Pancreas (tissue), 10 donors: ENCODE measurements at places on chromosomes 1 and 21.

DNA sequence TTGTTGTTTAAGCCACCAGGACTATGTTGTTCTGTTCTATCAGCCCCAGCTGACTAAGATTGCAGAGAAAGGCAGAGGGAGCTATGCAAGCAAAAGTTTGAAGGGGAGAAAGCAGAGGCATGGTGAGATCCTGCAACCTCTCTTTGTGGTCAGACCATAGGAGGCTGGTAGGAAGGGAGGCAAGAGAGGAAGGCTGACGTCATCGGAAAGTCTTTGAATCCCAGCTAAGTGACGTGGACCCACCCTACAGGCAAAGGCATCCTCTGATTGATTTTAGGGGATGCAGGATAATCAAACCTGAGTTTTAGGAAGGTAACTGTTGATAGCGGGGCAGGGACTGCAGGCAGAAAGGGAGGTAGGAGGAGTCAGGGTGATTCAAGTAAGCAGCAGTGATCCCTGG lies 23.3 kb upstream of the TNNI1 start:
- no peak overlapping the region for H3K27ac ChIP-seq
- DNase-seq = no peak
- H3K36me3 ChIP-seq = no peaks in the 10 kb centered on the region

DNA sequence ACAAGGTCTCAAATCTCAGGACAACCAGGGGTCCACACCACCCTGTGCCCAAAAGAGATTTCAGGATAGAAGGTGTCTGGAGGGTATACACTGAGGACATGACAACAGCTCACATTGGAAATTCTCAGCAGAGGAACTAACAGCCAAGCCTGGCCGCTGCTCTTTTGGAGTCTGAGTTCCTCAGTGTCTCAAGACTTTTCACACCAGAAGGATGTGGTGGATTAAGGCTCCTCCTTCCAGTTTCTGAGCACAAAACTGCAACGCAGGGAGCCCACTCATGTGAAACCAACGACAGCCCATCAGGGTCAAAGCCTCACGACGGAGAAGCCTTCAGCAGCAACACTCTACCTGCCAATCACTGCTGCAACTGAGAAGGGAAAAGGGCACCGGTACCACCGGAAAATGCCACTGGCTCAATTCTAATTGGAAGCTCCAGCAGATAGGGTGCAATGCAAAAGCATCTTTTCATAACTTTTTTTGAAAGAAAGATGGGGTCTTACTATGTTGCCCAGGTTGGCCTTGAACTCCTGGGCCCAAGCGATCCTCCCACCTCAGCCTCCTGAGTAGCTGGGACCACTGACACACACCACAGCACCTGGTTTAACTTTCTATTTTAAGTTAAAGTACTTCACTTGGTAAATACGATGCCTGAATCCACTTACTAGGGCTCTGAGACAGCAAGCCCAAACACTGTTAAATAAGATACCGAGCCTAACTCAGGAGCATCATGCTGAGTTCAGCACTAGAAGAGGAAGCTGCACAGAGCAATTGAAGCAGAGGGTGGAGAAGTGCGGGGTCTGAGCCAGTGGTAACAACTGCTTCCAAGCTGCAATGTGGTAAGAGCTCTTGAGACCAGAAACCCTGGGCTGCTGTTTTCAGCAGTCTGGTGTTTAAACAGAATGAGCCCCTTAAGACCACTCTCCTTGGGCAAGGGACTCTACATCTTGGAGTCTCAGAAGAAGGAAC lies 7.8 kb downstream of the CAPZB start:
- no peak overlapping the region for H3K27ac ChIP-seq
- H3K36me3 ChIP-seq = no peaks in the 10 kb centered on the region
- H3K4me1 ChIP-seq = no peaks in the 10 kb centered on the region
- H3K27me3 ChIP-seq = no peaks in the 10 kb centered on the region

DNA sequence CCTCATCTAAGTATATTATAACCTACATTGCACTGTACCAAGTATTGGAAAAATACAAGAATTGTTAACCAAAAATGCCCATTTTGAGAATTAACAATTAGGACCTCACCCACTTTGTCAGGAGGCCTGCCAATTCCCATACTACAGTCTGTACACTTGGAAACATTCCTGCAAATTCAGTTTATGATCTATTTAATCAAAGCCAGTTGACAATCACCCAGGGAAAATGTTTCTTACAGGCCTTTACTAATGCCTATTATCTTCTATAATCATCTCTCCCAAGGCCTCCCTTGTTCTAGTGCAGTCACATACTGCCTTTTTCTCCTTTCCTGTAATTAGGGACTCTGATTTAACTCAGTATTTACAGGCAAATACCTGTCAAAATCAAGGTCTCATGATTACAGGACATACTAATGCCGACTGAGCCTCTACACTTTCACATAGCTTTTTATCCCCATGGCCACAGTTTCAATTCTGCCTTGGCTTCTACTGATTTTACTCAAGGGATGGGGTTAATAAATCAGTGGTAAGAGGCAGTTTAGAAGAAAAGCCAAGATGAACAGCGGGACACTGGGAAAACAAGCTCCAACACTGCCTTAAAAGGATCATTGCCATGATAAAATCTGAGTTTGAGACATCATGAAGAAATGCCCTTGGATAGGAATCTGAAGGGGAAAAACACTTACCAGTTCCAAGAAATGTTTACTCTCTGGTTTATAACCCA lies 338.7 kb downstream of the VAV3 start:
- no peaks in the 10 kb centered on the region for H3K27me3 ChIP-seq
- no peak overlapping the region for H3K4me3 ChIP-seq
- H3K4me1 ChIP-seq = no peaks in the 10 kb centered on the region
- no peaks in the 10 kb centered on the region for H3K36me3 ChIP-seq
- H3K27ac ChIP-seq = peak overlapping the region; percentile 44

GRCh38 chr1:234214911-234215892 lies 158.1 kb upstream of the COA6 start:
- peak; percentile 83 for DNase-seq
- no peaks in the 10 kb centered on the region for H3K36me3 ChIP-seq
- peak overlapping the region; percentile 76 for H3K4me3 ChIP-seq
- no peaks in the 10 kb centered on the region for H3K27me3 ChIP-seq
- no peaks in the 10 kb centered on the region for H3K4me1 ChIP-seq

DNA sequence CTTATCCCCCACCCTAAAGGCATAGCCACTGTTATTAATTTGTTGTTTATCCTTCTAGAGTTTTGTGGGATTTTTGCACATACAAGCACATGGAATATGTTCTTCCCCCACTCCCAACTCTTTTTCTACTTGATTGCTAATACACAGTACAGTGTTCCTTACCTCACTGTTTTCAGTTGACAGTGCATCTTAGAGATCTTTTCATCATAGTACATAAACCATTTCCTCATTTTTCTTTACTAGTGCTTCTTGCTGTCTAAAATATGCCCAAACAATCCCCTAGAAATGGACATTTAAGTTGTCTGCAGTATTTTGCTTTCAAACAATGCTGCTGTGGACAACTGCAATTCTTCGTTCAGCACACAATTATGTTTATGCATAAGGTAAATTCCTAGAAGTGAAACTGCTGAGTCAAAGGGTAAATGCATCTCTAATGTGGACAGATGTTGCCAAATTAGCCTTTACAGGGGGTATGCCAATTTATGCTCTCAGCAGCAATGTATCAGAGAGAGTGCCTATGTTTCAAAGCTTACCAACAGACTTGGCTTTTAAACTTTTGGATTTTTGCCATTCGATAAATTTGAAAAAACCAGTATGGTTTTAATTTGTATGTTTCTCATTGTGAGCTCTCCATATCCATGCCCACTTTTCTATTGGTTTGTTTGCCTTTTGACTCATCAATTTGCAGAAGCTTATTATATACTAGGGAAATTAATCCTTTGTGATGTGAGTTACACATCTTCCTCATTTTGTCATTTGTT lies 132.6 kb downstream of the MRPS6 start:
- H3K36me3 ChIP-seq = no peaks in the 10 kb centered on the region
- no peak overlapping the region for H3K4me3 ChIP-seq
- DNase-seq = no peak
- no peaks in the 10 kb centered on the region for H3K4me1 ChIP-seq
- no peak overlapping the region for H3K27ac ChIP-seq
- no peaks in the 10 kb centered on the region for H3K27me3 ChIP-seq

DNA sequence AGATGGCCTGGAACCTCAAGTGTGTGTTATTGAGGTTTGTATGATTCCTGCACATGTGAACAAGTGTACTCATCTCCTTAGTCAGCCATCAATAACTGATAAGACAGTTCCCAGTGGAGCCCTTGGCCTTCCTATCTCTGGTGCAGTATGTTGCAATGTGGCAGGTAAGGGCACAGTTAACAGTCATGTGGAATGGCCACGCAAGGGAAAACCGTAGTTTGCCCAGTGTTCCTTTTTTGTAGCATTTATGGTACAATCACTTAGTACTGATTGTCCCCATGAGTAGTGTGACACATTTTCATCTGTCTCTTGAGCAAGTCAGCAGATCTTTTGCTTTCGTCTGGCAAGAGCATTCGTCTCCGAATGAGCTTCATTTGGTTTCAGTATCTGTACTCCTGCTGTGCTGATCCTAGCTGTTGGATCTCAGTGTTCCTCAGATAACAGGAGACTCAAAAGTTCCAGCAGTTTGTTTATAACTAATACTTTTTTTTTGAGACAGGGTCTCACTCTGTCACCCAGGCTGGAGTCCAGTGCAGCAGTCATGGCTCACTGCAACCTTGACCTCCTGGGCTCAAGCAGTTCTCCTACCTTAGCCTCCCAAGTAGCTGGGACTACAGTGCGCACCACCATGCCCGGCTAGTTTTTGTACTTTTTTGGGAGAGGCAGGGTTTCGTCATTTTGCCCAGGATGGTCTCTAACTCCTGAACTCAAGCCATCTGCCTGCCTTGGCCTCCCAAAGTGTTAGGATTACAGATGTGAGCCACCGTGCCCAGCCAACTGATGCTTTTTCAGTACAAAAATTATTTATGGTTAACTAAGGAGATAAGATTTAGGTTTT lies 8.2 kb downstream of the CTPS1 start:
- no peak overlapping the region for H3K27ac ChIP-seq
- H3K4me3 ChIP-seq = no peak overlapping the region
- no peaks in the 10 kb centered on the region for H3K27me3 ChIP-seq
- peaks cover 19% of the 10 kb centered on the region for H3K4me1 ChIP-seq
- DNase-seq = no peak

- no peak for DNase-seq
- H3K4me3 ChIP-seq = no peak overlapping the region
- no peaks in the 10 kb centered on the region for H3K27me3 ChIP-seq
- no peaks in the 10 kb centered on the region for H3K4me1 ChIP-seq
- no peaks in the 10 kb centered on the region for H3K36me3 ChIP-seq
- no peak overlapping the region for H3K27ac ChIP-seq
These were observed 26.2 kb upstream of the CD1D start for GRCh38 chr1:158154501-158154900.

DNA sequence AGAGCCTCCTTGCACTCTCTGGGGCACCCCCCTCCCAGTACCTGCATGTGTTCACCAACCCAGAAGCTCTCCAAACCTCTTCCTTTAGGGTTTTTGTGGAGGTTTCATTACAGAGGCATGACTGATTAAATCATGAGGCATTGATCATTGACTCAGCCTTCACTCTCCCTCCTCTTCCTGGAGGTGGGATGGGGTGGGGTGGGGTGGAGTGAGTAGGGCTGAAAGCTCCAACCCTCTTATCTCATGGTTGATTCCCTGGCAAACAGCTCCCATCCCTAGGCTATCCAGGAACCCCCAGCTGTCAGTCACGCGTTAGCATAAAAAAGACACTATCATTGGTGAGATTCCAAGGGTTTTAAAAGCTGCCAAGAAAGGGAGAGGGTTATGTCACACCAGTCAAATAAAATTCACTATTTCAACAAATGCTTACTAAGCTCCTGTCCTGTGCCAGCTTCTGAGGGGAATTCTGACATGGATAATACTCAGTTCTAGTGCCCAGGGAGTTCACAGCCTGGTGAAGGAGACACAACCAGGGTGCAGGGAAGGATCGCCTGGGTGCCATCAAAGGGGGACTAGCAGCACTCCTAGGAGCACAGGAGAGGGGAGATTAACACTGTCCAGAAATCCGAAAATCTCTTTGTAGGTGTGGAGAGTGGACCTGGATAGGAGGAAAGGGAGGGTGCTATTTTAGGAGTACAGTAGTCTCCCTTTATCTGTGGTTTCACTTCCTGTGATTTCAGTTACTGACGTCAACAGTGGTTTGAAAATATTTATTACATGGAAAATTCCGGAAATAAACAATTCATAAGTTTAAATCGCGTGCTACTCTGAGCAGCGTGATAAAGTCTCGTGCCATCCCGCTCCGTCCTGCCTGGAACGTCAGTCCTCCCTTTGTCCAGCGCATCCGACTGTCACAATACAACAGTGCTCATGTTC lies 6.8 kb upstream of the IL24 start:
- no peaks in the 10 kb centered on the region for H3K36me3 ChIP-seq
- DNase-seq = no peak
- H3K27ac ChIP-seq = no peak overlapping the region
- no peak overlapping the region for H3K4me3 ChIP-seq
- H3K4me1 ChIP-seq = no peaks in the 10 kb centered on the region

DNA sequence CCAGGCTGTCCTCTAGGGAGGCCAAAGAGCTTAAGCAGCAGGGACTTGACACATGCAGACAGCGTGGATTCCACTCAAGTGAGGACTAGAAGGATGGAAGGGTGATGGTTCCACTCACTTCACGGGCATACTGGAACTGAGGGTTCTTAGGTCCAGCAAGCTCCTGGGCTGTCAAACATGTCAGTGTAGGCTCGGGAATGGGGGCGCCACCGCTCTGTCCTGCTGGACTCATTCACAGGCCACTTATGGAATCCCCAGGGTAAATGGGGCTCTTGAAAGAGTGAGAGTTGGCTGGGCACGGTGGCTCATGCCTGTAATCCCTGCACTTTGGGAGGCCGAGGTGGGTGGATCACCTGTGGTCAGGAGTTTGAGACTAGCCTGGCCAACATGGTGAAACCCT lies 27.7 kb upstream of the CSF3R start:
- H3K27ac ChIP-seq = no peak overlapping the region
- DNase-seq = no peak
- no peaks in the 10 kb centered on the region for H3K27me3 ChIP-seq
- H3K4me3 ChIP-seq = no peak overlapping the region
- no peaks in the 10 kb centered on the region for H3K36me3 ChIP-seq

- H3K27ac ChIP-seq = no peak overlapping the region
- H3K4me1 ChIP-seq = peaks cover 7% of the 10 kb centered on the region
- H3K36me3 ChIP-seq = no peaks in the 10 kb centered on the region
- no peak overlapping the region for H3K4me3 ChIP-seq
- DNase-seq = no peak
These were observed 172.4 kb upstream of the IVNS1ABP start for GRCh38 chr1:185489406-185489805.

GRCh38 chr1:74835051-74835450 lies 102.1 kb downstream of the TYW3 start:
- no peaks in the 10 kb centered on the region for H3K36me3 ChIP-seq
- no peak overlapping the region for H3K27ac ChIP-seq
- no peaks in the 10 kb centered on the region for H3K27me3 ChIP-seq
- H3K4me1 ChIP-seq = no peaks in the 10 kb centered on the region
- H3K4me3 ChIP-seq = no peak overlapping the region

DNA sequence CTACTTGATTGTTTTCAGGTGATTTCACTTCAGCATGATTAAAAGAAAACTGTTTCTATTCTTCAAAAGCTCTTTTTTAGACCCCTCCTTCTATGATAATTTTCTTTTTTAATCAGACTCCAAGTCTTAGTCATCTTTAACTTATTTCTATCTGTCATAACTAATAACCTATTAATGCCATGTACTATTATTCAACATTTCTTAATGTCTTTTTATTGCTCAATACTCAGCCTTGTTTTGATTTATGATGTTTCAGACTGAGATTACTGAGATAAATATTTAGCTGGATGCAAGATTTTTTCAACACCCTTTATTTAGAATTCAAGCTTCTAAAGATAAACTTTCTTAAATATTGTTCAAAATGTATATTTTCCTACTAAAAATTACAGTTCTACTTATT lies 53.6 kb downstream of the ATP6V1G3 start:
- H3K27ac ChIP-seq = no peak overlapping the region
- H3K27me3 ChIP-seq = no peaks in the 10 kb centered on the region
- H3K36me3 ChIP-seq = no peaks in the 10 kb centered on the region
- DNase-seq = no peak
